CD4-positive, alpha-beta T cell treated with Interleukin-6 at 100 ng/mL for 8 hours (primary cell): ENCODE measurements at places on chromosomes 11 and 22.

DNA sequence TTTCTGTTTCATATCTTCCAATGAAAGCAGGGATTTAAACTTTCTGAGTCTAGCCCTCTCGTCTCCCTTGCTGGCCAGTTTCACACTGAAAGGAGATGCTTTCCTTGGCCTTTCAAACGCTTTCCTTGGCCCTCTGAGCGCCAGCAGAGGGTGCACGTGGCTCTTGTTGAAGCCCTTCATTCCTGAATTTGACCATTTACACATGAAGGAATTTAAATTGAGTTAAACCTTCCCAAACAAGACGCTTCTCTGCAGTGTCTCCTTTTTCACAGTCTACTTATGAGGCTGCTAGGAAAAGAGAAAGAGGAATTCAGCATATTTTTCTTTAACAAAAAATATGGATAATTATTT is 21.6 kb downstream of the NNMT start:
- DNase-seq = no peak

DNA sequence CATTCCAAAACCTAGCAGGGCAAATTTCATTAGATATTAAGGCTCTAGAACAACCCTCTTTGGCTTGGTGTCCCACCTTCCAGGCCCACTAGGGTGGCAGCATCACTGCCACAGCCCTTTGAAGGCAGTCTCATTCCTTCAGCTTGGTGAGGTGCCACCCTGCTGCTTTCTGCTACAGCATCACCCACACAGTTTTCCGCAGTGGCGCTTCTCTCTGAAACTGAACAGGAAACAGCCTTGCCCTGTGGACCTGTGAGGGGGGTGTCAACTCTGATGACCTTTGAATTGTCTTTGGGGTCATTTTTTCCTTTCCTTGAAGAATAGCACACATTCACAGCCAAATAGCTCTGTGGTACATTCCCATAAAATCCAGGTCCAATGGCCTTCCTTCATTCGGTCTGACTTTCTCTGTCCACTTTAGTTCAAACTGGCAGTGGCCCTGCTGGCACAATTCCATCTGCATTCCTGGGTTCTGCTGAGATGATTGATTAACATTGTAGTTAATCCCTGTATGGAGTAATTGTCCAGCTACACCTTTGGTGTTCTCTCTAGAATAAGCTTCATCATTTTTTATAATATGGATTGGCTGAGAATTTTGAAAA is 251.9 kb upstream of the FAT3 start:
- DNase-seq = no peak

GRCh38 chr11:28476864-28477263 is 368.7 kb downstream of the METTL15 start:
- no peak for DNase-seq

GRCh38 chr11:8099291-8099899 is 18.4 kb downstream of the TUB start:
- DNase-seq = peak; percentile 54
